ENCODE measurements at places on chromosomes 13 and 19.
A peak's percentile ranks its signal among the peaks of the same experiment; 100 is the strongest.

DNA sequence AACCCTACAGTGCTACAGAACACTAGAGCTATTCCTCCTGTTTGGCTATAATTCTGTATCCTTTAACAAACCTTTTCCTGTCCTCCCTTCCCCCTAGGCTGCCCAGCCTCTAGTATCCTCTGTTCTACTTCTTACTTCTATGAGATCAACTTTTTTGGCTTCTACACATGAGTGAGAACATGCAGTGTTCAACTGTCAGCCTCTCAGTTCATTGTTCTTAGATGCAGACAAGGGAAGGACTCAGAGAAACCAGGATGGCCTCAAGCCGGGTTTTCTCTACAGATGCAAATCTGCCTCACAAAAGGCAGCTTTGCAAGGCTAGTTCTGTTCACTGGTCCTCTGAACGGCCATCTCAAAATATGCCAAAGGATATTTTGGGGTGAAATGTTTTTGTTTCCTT is 18.4 kb downstream of the AMER2 start:
- no peak for DNase-seq

DNA sequence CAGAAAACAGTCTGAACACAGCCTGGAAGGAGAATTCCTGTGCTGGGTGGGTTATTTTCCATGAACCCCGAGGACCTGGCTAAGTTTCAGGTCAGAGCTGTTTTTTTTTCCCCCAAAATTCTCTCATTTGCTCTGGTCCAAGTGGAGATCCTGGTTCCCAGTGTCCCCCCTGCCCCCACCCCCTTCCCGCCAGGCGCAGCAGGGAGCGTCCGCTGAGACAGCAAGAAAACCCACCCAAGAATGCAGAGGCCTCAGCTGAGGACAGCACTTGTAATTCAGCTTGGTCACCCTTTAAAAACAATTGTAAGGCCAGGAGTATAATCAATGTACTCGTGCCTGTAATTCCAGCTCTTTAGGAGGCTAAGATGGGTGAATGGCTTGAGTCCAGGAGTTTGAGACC is 11.4 kb upstream of the TSPAN16 start:
- DNase-seq = no peak

GRCh38 chr19:40264314-40265054 is 20.7 kb downstream of the AKT2 start:
- DNase-seq = no peak

GRCh38 chr13:22432690-22433089 is 748.1 kb upstream of the SGCG start:
- no peak for DNase-seq

- DNase-seq = no peak
Observed at GRCh38 chr13:82569581-82569980, 1312.7 kb downstream of the SLITRK1 start.

GRCh38 chr13:99916366-99917103 is 55.0 kb downstream of the ZIC5 start:
- DNase-seq = peak; percentile 6

DNA sequence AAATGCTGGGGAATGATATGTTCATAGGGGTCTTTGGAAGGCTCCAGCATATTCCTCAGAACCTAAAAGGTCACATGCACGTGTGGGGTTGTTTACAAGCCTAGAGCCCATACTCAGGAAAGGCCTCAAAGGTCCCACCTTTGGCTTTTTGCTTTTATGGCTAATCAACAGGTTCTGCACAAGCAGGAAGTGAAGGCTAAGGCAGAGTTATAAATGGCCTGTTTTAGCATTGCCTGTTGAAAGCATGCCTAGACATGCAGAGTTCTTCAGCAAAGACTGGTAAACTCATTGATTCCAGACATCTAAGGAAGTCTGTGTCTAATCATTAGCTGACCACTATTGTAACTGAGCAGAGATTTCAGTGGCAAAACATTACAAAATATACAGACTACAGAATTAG is 198.3 kb downstream of the KCNRG start:
- DNase-seq = no peak

DNA sequence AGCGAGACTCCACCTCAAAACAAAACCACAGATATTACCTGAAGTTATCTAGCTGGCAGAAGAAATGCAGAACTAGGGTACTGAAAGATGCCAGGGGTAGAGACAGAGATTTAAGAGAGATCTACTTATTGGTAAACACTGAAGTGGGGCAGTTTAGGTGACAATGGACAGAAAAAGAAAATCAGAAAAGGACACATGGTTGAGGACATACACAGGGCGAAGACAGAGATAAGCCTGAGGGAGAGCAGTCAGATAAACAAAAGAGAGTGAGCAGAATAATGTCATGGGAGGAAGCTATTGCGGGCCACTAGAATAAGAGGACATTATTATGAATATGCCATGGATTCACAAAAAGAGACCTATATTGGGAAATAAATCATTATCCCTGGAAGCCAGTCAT is 3.3 kb downstream of the NEK5 start:
- DNase-seq = no peak

DNA sequence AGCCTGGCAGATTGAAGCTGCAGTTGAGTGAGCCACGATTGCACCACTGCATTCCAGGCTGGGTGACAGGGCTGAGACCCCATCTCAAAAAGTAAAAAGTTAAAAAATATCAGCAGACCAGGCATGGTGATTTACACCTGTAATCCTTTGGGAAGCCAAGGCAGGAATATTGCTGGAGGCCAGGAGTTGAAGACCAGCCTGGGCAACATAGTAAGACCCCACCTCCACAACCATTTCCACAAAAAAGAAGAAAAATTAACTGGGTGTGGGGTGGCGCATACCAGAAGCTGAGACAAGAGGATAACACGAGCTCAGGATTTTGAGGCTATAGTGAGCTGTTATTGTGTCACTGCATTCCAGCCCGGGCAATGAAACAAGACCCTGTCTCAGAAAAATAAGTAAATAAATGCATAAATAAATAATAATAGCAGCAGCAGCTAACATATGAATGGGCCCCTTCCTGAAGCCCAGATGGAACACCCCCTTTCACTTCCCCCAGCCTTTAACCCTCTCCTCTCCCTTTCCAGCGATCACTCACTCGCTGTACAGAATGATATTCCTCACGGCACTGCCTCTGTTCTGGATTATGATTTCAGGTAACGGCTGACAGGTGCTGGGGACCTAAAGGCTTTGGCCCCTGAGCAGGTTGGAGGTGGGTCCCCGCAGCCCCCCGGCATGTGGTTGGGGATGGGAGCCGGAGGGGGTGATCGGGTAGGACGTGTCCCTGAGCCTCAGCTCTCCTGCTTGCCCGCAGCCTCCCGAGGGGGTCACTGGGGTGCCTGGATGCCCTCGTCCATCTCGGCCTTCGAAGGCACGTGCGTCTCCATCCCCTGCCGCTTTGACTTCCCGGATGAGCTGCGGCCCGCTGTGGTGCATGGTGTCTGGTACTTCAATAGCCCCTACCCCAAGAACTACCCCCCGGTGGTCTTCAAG is 3.2 kb downstream of the MAG start:
- no peak for DNase-seq

GRCh38 chr13:27789495-27790303 is 2.6 kb upstream of the GSX1 start:
- DNase-seq = no peak

DNA sequence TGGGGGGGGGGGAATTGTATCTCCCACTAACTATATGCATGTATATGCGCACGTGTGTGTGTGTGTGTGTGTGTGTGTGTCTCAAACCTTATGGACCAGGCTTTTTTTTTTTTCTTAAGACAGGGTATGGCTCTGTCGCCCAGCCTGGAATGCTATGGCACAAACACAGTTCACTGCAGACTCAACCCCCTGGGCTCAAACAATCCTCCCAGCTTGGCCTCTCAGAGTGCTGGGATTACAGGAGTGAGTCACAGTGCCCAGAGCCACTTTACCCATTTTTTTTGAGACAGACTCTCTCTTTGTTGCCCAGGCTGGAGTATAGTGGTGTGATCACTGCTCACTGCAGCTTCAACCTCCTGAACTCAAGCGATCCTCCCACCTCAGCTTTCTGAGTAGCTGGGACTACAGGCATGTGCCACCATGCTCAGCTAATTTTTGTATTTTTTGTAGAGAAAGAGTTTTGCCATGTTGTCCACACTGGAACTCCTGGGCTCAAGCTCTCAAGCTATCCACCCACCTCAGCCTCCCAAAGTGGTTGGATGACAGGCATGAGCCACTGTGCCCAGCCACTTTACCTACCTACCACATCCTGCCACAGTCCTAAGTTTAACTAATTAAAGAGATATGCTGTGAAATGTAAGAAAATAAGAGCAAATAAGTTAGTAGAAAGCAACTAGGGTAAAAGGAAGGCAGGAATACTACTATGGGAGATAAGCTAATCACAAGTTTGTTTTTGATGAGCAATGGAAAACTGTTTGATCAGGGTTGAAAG is 2.4 kb downstream of the ZMYM5 start:
- DNase-seq = no peak

DNA sequence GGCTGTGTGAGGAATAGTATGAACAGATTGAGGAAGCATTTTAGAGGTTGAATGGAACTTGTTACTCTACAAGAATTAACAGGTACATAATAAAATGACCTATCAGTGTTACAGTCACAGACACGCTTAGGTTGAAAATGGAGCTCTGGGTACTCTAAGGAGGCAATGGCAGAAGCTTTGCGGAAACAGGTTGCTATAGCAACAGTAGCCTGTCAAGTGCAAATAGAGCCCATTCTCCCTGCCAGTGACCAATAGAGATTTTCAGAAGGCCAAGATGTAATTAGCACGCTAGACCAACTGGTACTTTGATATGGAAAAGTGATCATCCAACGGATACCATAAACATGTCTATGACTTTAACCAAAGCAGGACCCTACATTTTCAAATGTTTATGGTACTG is 148.5 kb upstream of the FREM2 start:
- no peak for DNase-seq

GRCh38 chr13:94344126-94344818 is 135.2 kb downstream of the DCT start:
- no peak for DNase-seq

Data from NCI-H1436 treated with DMSO at 0.1 percent for 48 hours (cell line).